ENCODE measurements at places on chromosomes 7 and 10. TPM values are rescaled to one million over a fixed set of nuclear protein-coding genes. Genes with fewer than 3 reads are reported as not detected.

Gene LANCL2
- total RNA-seq: 7.0 TPM

Gene ZNHIT1
- 51.3 TPM for total RNA-seq

Gene WAPL
- total RNA-seq: 21.4 TPM

Gene CFAP69
- total RNA-seq: 1.8 TPM

All from esophagus squamous epithelium (tissue), 5 donors.